Epithelial cell of esophagus (primary cell): ENCODE measurements at places on chromosomes 2 and 18.

GRCh38 chr2:42918671-42919318 lies 126.4 kb upstream of the HAAO start:
- no peak for DNase-seq

- no peak for DNase-seq
Measured at GRCh38 chr2:67566958-67567635, 170.0 kb downstream of the ETAA1 start.

- peak; percentile 48 for DNase-seq
Measured at GRCh38 chr2:47907039-47907781, 912 bp upstream of the FBXO11 start.

DNA sequence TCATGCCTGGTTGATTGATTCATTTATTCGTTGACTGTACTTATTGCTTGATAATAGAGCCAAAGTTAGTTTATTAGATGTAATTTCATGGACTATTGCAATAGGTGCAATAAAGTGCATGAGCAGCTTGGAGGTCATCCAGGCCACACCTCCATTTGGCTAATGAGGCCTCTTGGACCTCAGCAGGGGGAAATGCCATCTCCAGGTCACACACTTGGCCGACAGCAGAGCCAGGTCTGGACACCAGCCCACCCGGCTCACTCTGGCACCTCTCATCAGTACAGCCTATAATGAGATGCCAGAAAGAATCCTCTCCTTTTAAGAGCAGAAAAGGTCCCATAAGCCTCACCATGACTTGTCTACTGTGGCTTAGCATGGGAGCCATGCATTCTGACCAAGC lies 71.2 kb upstream of the AFF3 start:
- no peak for DNase-seq

DNA sequence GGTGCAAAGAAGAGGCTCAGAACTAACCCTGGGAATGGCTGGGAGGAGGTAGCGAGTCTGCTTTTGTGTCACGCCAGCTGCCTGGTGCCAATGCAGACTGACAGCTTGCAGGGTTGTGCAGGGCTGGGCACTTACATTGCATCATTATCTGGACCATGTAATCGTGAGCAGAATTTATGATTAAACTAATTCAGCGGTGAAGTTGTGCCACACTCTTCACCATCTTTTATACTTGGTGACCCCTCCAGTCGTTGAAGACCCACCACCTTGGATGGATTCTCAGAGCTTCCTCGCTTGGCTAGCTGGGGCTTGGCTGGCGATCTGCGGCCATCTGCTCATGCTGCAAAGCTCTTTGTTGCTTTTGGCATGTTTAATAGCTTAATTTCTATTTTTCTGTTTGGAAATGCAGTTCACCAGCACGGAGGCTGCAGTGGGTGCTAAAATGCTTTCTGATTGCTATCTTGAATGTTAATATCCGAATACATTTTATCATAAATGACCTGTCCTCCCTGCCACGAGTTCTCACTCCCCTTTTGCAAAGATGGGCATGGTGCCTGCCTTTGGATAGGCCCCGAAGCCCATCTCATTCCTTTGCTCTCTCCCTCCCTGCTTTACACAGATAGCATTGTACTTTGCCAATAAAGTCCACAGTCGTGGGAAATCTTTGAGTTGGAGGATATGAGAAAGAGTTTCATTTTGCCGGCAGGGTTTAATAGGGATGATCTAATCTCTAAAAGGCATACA lies 188.2 kb downstream of the PRKCE start:
- DNase-seq: no peak

GRCh38 chr2:211103989-211104388 lies 547.6 kb downstream of the CPS1 start:
- peak; percentile 2 for DNase-seq

DNA sequence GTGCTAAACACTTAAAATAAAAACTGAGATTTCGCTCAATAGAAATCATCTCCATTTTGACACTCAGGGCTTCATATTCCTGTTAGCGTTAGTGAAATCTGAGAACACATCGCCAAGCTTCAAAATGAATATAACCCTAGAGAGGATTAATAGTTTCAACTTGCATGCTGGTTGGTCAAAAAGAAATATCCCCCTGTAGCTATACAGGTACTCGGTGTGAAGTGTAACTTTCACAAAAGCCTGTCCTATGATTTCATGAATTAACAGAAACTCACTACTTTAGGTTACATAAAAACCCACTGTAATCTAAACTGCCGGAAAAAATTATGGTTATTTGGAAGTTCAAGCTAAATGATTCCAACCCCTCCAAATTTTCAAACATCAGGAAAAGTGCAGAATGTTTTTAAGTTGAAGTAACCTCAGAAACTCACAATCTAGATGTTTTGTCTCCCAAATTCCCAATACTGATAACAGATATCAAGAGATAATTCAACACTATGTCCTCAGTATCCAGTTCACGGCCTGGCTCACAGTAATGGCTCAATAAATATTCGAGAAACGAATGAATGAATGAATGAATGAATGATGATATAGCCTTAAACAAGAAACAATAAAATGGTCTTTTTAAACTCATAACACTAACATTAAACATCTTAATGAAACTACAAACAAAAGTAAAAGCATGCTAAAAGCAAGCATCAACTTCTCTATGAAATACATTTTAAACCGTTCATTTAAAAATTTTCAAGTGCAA lies 2.5 kb downstream of the TLK1 start:
- peak; percentile 14 for DNase-seq

DNA sequence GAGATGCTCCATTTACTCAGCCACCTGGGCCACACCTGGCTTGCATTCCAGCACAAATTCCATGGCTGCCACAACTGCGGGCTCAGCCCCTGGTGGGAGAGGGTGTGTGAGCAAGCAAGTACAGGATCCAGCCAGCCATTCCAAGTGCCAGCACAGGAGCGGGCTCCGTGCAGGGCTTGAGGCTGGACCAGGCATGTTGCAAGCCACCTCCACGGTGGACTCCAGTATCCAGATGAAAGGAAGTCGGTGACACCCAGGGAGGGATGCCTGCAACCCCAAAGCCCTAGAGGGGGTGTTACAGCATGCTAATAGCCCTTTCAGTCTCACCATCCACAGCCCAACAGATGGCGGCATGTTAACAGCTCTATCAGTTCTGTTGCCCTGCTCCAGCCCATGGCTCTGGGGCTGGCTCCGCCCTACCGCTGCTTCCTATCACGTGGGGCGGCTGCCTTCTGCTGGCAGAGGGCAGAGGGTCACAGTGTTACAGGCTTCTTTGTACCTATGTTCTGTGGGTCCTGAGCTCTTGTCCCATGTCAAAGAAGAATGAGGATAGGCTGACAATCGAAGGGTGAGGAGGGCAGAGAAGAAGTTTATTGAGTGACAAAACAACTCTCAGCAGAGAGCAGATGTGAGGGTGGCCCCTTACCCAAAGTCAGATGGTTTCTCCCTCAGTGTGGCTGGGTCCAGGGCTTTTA lies 11.7 kb upstream of the GORASP2 start:
- no peak for DNase-seq

- DNase-seq: no peak
Measured at GRCh38 chr2:219680958-219681693, 53.7 kb downstream of the SLC4A3 start.

GRCh38 chr2:176270100-176270750 lies 983 bp downstream of the MTX2 start:
- DNase-seq: peak; percentile 37

DNA sequence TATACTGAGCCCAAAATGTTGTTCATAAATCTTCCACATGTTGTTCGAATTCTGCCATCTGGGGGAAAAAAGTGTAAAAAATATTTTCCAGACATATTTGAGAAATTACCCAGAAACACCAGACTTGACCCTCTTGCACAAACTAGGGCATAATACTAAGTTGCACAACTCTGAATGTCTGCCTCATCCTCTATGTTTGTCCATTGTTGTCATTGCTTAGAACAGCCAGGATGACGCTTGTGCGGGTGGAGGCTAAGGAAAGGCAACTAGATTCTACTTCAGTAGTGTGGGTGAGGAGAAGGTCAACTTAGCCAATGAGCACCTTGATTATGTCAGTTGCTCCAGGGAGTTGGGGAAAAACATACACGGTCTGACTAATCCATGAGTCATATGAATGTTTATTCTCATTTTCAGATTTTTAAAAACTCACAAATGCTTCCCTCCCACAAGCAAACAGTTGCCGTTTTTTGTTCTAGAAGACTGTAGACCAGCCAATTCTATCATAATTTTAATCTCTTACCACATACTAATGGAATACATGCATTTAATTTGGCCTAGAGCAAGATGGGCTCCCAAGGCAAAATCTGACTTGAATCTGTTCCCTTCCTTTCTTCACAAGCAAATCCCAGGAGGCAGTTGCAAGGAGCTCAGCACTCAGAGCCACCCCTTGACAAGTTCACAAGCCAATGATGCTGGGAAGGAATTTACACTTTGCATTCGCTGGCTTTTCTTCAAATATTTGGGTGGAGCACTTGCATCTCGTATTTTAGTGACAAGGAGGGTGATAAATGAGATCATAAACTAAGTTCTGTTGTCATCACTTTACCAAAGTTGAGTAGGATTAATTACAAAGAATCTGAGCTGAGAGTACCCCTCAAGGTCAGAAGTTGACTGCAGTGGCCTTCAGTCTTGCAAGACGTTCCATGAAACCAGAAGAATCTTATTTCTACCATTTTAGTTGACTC lies 163.2 kb upstream of the TWIST2 start:
- DNase-seq: peak; percentile 98

- DNase-seq: no peak
Measured at GRCh38 chr2:99980176-99980575, 162.2 kb downstream of the AFF3 start.

DNA sequence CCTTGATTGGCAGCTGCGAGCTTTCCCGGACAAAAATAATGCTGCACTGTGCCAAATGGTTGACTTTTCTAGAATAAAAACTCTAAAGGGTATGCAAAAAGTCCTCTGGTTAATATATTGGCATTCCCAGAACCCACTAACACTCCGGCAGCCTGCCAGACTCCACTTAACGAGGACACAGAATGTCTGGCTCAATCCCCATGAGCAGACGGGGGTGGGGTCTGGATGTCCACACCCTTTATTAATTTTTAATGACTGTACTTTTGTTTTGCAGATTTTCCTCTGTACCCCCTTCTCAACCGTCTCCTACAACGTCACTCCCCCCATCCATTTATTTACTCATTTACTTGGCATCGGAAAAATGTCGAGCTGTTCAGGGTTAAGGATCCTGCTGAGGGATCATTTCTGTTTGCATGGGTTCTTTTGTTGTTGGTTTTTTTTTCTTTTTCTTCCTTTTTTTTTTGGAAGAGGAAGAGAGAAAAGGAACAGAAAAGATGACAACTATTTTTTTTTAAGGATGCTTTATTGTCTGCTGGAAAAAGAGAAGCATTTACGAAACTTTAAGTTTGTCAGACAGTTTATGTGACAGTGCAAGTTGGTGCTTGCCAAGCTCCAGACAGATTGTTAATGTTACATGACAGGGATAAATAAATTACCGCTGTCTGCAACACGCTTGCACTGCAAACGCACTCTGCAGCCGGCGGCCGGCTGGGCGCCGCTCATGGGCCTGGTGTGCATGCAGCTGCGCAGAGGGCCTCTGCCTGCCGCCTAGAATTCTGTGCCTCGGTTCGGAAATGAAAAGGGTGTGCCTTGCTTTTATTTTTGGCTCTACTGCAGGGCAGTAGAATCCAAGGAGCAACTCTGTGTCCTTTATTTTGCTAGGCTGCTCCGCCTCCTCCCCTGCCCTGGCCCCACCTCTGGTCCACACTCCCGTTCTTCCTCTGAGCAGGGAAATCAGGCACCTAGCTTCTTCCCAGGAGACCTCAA lies 3.6 kb downstream of the LDLRAD4 start:
- DNase-seq: peak; percentile 6

GRCh38 chr2:893311-893710 lies 57.3 kb upstream of the SNTG2 start:
- DNase-seq: no peak

DNA sequence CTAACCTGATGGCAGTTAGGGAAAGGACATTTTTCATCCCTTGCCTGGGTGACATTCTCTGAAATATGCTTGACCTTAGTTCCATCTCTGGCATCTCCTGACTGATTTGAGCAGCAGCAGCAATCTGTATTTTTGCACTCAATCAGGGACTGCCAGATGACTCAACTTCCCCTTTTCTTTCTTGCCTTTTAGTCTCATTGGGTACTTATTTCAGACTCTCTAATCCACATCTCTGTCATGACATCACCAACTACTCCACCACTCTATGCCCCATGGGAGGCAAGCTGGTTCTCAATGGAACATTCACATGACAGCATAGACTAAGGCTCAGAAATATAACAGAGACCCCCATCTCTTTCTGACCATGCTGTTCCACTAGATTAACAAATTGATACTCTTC lies 254.2 kb downstream of the RIT2 start:
- DNase-seq: no peak

- no peak for DNase-seq
Measured at GRCh38 chr2:207765547-207765946, 4.2 kb downstream of the FZD5 start.

GRCh38 chr2:162731917-162732804 lies 106.4 kb downstream of the KCNH7 start:
- no peak for DNase-seq

DNA sequence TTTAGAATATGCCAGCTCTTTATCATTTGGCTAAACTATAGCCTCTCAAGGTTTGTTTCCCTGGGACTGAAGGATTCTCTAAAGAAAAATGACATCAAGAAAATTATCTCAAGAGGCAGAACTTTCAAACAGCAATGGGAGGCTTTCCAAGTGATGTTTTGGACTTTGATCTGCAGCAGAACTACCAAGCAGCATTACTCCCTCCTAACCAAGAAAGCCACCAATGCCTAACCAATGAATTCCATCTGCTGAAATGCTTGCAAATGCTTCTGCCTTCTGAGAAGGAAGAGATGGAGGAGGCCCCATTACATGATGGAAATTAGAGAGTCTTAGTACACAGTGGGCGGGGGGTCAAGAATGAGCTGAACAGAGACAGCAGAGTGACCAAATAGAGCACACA lies 95.1 kb upstream of the SLC35G4 start:
- DNase-seq: no peak

DNA sequence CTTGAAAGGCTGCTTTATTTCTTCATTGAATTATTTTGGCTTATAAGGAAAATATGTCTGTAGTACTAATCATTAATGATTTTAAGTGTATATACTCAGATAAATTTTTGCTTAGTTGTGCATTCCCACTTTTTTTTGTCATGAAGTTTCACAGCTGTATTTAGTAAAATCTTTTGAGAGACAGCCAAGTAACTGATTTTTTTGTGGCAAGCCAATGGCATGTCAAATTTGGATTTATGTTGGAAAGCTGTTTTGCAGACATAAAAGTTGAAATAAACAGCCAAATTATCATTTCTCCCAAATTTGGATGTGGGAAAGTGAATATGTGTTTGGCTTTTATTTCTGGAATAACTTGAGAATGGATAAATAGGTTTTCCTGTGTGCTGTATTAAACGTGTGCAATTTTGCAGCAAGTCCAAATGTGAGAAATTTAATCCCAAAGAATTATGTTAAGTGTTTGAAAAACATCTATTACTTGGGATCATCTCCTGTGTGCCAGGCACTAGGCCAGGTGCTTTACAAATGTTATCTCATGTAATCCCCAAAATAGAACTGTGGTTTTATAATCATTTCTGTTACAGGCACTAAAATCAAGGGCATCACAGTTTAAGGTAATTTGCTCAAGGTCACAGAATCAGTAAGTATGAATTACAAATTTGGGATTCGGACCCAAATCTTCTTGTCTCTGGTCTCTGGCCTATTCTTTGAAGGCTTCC lies 160.4 kb downstream of the PTPRM start:
- no peak for DNase-seq

GRCh38 chr2:152861349-152861942 lies 143.0 kb downstream of the ARL6IP6 start:
- DNase-seq: peak; percentile 47

GRCh38 chr2:132384491-132385151 lies 32.0 kb upstream of the GPR39 start:
- no peak for DNase-seq
